ENCODE measurements at places on chromosomes 6 and 20.

GRCh38 chr20:49687595-49688567, 25.8 kb downstream of the B4GALT5 start:
- no peak for DNase-seq

- DNase-seq, result no peak
Measured at GRCh38 chr6:35300848-35301247, 3.2 kb downstream of the DEF6 start.

GRCh38 chr6:14135893-14136539, 18.4 kb downstream of the CD83 start:
- DNase-seq, result no peak

DNA sequence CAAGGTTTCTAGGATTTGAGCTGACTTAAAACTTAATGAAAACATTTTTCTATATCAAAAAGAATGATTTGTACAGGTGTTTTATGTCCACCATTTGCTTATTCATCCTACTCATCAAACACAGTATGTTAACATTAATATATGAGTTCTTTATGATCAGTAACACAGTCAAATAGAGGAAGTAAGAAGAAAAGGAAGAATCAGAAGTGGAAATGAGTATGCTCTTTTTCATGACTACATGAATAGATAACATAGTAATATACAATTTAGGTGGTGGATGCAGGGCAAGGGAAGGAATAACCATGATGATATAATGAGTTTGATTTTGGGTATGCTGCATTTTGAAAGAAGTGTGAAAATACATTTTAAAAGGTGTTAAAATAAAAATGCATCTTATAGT, 16.5 kb downstream of the KPNA5 start:
- DNase-seq, result no peak

All from stimulated activated effector memory CD8-positive, alpha-beta T cell treated with anti-CD3 and anti-CD28 coated beads, Interleukin-12 subunit alpha, Interleukin-12 subunit beta, amount 100 ng/mL, for 72 hours (primary cell).